Effector memory CD8-positive, alpha-beta T cell (primary cell): ENCODE measurements at places on chromosomes 16 and 17.

GRCh38 chr16:78918805-78919305 lies 681.7 kb downstream of the MAF start:
- no peak for DNase-seq

DNA sequence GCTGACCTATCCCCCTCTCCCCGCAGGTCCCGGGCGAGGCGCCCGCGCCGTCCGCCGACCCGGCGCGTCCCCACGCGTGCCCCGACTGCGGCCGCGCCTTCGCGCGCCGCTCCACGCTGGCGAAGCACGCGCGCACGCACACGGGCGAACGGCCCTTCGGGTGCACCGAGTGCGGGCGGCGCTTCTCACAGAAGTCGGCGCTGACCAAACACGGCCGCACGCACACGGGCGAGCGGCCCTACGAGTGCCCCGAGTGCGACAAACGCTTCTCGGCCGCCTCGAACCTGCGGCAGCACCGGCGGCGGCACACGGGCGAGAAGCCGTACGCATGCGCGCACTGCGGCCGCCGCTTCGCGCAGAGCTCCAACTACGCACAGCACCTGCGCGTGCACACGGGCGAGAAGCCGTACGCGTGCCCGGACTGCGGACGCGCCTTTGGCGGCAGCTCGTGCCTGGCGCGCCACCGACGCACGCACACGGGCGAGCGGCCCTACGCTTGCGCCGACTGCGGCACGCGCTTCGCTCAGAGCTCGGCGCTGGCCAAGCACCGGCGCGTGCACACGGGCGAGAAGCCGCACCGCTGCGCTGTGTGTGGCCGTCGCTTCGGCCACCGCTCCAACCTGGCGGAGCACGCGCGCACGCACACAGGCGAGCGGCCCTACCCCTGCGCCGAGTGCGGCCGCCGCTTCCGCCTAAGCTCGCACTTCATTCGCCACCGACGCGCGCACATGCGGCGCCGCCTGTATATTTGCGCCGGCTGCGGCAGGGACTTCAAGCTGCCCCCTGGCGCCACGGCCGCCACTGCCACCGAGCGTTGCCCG lies 10.3 kb downstream of the ZNF771 start:
- peak; percentile 81 for DNase-seq

DNA sequence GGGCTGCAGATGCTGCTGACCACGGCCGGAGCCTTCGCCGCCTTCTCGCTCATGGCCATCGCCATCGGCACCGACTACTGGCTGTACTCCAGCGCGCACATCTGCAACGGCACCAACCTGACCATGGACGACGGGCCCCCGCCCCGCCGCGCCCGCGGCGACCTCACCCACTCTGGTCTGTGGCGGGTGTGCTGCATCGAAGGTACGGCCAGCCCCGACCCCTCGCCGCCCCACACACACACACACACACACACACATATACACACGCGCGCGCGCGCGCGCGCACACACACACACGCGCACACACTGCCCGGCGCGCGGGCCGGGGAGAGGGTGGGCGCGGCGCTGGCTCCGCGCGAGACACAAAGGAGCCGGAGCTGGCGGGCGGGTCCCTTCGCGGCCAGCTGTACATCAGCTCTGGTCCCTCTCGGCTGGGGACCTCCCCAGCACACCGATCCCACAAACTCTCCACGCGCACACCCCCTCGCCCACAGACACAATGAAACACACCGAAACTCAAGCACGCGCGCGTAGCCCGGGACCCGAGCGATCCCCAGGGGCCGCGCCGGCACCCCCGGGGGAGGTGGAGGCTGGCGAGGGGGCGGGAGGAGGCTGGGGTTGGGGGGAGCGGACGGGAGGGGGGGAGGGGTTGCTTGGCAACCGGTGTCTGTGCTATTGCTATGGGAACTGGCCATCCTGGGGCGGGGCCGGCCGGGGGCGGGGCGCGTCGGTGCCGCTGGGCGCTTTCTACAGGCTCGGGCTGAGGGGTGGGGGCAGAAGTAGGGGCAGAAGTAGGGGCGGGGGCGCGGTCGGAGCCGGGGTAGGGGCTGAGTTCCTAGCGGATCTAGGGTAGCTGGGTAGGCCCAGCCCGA lies 658 bp downstream of the CACNG4 start:
- no peak for DNase-seq

DNA sequence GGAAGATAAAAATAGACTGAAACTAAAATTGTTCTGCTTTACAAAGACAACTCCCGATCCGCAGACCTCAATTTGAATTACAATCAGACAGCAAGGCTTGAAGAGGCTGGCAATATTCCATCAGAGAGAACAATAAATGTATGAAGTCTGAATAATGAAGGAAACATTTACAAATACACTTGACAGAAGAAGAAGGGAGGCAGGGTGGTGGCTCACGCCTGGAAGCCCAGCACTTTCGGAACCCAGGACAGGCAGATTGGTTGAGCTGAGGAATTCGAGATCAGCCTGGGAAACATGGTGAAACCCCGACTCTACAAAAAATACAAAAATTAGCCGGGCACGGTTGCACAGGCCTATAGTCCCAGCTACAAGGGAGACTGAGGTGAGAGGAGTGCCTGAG lies 14.6 kb downstream of the ODF4 start:
- no peak for DNase-seq

GRCh38 chr16:4263504-4264436 lies 9.1 kb downstream of the TFAP4 start:
- no peak for DNase-seq

GRCh38 chr16:67036323-67036741 lies 7.4 kb downstream of the CBFB start:
- no peak for DNase-seq

DNA sequence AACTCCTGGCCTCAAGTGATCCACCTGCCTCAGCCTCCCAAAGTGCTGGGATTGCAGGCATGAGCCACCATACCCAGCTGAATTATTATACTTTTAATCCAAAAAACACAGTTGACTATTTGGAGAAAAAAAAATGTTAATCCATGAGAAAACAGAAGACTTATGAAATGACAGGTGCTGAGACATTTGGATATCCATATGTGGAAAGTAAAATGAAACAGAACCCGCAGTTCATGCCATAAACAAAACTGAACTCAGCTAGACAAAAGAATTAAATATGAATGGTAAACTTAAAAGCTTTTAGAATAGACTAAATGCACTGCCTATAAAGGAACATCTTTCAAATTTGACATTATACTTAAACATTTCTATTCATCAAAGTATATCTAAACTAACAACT lies 8.2 kb upstream of the RBBP6 start:
- DNase-seq: no peak

GRCh38 chr17:75531721-75532072 lies 6.2 kb downstream of the LLGL2 start:
- DNase-seq: no peak

GRCh38 chr17:74815550-74816370 lies 39.6 kb upstream of the NAT9 start:
- no peak for DNase-seq

DNA sequence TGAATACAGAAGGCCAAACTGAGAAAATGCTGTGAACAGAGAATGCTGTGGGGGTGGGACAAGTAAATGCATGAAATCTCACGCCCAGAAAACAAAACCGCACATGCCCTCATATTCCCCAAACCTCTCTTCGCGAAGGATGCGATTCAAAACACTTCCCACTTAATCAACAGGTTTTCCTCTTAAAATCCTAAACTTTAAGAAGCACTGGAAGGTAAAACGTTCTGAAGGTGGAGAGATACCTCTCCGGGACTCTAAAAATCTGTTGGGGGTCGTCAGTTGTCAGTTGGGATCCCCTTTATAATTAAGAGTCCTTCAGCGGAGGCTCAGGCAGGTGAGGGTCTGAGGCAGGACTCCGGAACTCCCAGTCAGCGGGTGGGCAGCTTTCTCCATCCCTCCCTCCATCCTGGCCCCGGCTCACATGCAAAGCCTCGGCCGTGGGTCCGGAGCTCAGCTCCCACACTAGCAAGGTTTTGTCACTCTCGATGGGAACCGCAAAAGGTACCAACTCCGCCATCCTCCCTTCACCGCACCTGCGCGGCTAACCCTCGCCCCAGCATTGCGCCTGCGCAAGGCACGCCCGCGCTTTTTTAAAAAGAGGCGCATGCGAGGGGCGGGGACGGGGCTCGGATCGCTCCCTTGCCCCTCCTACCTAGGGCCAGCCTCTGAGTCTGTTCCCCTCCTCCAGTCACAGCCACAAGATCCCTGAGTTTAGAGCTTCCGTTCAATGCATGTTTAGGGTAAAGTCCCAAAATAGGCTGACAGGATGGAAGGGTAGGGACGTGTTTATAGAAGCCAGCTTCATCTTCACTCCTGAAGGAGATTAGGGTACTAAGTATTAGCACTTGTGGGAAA lies at the start of gene RDM1:
Gene RDM1 (minus strand): TSS at position 563 of the 855 bp plus-strand sequence. CDS start 46 bp downstream, at position 517.
- peak; percentile 77 for DNase-seq

GRCh38 chr16:51009813-51010212 lies 141.3 kb downstream of the SALL1 start:
- no peak for DNase-seq
